ENCODE measurements at places on chromosomes 5 and 9.

DNA sequence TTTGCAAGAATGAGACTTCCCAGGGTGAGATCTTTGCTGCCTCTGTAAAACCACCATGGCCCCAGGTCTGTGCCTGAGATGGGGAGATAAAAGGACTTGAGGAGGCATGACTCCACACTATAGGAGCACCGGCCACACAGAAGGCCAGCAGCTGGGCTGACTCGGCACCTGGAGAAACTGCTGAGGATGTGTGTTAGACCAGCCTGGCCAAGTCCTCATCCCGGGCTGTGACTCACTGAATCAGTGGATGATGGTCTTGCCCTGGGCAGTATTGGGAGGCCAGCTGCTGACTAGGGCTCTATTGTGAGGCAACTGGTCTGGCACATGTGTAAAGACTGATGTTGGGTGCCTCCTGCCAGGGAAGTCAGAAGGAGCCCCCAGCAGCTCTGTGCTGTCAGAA, 286.2 kb downstream of the ACTL7B start:
- DNase-seq: no peak

DNA sequence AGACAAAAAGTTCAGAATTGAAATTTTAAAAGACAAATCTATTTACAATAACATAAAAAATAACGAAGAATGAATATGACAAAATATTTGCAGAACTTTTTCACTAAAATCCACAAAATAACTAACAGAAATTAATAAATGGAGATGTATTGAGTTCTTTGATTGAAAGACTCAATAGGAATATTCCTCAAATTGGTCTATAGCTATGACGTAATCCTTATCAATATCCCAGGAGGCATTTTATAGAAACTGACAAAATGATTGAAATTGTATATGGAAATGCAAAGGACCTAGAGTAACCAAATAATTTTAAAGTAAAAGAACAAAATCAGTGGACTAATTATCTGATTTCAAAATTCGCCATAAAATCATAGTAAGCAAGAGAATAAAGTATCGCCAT, 328.7 kb downstream of the MED10 start:
- no peak for DNase-seq

GRCh38 chr5:45793638-45794532, 97.7 kb upstream of the HCN1 start:
- no peak for DNase-seq

- no peak for DNase-seq
These were observed 57.8 kb upstream of the HSPA9 start for GRCh38 chr5:138632900-138633489.

DNA sequence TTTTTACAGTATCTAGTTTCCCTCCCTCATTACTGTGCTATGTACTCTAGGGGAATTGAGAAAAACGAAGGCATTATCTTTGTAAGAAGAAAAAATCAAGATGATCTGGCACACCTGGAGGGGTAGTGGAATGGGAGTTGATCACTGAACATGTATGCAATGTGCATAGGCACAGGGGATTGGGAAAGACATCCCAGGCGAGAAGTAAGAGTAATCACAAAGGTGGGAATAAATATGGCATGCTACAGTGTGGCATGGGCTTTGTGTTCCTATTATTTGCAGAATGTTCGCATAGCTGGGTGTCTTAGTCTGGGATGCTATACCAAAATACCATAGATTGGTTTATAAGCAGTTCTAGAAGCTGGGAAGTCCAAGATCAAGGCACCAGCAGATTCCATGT, 130.6 kb downstream of the SMARCA2 start:
- DNase-seq: no peak

DNA sequence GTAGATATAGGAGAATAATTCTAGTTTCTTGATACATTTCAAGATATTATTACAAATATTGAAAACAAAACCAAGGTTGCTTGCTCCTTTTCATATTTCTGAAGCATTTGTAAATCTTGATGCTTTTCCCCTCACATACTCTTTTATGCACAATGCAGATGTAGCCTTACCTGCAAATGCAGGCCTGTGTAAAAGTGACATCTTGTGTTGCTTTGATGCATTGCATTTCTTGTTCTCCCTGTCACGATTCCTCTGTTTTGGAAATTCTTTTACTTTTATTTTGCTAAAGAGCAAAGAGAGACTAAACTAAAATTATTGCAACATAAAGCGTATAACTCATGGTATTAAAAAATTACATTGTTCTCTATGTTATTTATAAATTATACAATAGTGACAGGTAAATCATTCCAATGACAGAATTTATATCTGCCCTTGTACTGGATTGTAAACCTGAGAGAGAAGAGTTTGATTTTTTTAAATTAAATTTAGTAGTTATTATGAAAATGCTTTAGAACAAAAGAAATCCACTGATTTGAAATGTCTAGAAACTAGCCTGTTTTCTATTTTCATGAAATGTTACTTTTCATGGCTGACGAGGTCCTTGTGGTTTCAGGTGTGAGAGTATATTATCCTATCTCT, 970.0 kb downstream of the MAT2B start:
- no peak for DNase-seq

GRCh38 chr9:10252174-10252573, 360.6 kb downstream of the PTPRD start:
- no peak for DNase-seq

DNA sequence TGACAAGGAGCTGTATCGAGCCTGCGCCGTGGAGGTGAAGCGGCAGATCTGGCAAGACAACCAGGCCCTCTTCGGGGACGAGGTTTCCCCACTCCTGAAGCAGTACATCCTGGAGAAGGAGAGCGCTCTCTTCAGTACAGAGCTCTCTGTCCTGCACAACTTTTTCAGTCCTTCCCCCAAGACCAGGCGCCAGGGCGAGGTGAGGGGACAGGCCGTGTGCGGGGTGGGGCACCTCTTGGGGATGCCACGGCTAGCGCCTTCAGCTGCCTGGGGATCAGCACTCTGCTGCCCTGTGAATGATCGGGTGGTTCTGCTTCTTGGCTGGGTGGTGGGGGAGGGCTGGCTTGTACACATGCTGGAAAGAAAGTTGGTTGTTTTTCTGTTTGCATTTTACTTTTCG, 1.7 kb downstream of the NELFB start:
- DNase-seq: no peak

- DNase-seq: no peak
These were observed 19.5 kb upstream of the GOLGA1 start for GRCh38 chr9:124960409-124960752.

DNA sequence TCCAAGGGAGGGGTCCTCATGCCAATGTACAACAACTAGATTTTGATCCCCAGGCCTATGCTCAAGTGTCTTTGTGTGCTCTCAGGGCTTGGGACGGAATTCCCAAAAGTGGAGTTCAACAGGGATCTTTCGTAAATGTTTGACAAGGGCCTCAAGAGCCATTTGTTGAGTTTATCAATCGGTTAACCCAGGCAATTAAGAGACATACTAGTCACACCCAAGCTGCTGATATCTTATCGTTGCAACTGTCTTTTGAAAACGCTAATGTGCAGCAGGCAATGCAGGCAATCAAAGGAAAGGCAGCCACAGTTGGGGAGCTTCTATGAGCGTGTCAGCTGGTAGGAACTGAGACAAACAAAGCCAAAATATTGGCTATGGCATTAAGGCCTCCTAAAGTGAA, 161.2 kb downstream of the CPLANE1 start:
- DNase-seq: no peak

DNA sequence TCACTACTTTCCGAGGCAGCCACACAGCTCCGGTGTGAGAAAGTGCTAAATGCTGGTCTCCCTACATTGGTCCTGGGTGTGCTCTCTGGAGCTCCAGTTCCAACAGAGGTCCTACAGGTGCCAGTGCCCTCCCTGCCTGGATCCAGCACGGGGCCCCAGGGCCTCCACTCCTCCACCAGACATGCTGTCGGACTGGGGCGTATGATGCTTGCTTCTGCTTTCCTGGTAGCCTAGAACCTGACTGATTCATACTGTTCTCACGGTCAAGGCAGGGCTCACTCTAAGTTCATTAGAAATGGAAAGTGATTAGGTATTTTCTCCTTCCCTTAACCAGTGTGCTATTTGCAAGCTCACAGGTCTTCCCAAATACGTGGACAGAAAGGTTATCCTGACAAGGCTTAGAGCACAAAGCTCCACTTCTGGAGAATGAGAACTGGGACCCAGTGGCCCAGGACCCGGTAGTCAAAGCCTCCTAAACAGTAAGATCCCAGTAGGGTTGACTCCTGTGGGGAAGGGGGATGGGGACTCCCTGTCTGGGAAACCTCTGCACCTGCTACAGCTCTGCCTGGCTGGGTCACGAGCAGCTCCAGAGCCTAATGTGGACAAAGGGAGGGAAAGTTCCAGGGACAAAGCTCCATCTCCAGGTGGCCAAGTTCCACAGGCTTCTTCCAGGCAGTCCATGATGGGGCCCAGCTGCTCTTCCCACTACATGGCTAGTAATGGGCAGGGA, 98.1 kb downstream of the PAX5 start:
- DNase-seq: no peak

DNA sequence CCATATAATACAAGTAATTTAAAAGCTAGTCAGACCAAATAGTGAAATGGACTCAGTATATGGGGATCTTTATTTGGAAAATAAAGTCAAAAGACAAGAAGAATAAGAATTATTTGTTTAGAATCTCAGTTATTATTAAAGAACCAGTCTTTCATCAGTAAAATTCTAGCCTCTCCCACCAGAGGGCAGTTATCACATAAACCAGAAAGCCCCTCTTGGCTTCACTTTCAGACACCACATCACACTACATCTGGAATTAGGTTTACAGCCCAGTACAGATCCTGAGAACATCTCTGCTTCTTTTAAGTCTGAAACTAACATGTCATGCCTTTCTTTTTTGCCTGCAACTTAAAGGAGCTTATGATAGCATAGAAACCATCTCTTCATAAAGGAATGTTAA, 12.2 kb upstream of the HSPB3 start:
- DNase-seq: no peak

- no peak for DNase-seq
These were observed 203.6 kb downstream of the EDIL3 start for GRCh38 chr5:84181093-84181492.

- DNase-seq: no peak
These were observed 797 bp downstream of the TOR2A start for GRCh38 chr9:127734247-127734746.

- DNase-seq: no peak
These were observed 67.2 kb downstream of the DMRT1 start for GRCh38 chr9:908536-909205.

GRCh38 chr9:91768507-91768906, 181.5 kb downstream of the ROR2 start:
- DNase-seq: no peak
